ENCODE measurements at places on chromosomes 1 and 21.
A peak's percentile ranks its signal among the peaks of the same experiment; 100 is the strongest.

DNA sequence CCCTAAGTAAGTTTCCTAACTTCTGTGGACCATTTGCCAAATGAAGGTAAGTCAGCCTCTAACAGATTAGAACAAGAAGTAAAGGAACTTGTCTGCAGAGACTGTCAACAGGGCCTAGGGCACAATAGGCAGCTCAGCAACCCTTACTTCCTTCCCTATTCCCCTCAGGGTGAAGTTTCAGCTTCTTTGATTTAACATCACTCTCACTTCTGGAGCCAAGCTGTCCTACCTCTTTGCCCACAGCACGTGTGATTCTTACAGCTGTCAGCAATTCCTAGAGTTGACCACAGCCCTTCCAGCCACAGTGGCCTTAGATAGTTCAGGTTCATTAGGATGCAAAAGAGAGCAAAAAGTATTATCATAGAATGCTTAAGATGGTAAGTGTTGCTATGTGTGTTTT, 7.6 kb upstream of the EIF4G3 start:
- DNase-seq: no peak

DNA sequence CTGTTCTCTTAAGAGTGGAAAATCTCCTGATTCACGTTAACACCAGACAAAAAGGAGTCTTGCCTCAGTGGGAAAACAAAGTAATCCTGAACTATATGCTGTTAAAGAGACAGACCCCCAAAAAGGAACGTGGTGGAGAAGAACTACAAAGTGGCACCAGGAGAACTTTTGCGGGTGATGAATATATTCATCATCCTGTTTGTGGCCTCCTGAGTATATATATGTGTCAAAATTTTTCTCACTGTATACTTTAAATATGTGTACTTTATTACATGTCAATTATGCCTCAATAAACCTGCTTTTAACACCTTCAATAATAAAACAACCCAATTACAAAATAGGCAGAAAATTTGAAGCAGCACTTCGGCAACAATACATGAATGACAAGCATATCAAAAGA, 31.1 kb downstream of the ZNF644 start:
- no peak for DNase-seq

DNA sequence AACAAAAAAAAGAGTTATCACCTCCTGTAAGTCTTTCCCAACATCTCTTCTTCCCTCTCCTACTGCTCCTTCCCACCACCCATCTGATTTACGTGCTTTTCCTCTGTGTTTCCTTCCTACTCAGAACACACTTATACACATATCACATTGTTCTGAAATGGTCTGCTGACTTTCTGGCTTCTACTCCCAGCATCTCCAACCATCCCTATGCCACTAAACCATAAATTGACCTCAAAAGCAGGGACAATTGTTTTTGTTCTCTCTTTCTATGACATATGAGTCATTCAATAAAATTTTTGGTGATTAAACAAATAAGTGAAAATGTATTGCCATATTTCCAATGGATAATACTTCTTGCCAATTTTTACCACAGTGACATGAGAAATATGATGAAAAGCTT, 8.2 kb downstream of the GOLPH3L start:
- DNase-seq: no peak

DNA sequence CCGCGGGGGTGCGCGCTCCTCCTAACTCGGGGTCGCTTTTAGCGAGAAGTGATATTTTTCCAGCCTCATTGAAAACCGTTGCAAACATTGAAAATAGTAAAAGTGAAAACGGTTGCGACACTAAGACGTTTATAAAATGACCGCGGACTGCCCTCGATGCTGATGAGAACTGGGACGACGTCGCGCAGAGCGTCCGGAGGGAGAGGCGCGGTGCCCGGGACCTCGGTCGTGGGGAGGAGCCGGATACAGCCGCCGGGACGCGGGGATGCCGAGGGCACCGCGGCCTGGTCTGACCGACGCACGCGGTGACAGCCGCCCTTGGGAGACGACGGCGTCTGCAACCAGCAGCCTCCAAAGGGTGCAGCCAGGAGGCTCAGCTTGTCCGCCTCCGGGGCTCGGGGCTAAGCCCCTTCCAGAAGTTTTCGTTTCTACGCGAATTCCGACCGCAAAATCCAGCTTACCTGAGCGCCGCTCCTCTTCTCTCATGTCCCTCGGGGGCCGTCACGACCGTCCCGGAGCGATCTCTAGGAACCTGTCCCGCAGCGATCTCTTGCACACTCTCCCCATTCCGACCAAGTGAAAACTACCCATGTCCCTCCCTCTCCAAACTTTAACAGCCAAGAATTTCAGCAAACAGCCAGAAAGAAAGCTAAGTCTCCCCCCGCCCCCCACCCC, 144.4 kb upstream of the ETS2 start:
- DNase-seq: no peak

GRCh38 chr1:239722035-239722434, 335.7 kb downstream of the CHRM3 start:
- DNase-seq: no peak

GRCh38 chr21:34201001-34201400, 127.6 kb downstream of the MRPS6 start:
- no peak for DNase-seq

GRCh38 chr1:53465023-53465957, 6.1 kb downstream of the DMRTB1 start:
- no peak for DNase-seq

DNA sequence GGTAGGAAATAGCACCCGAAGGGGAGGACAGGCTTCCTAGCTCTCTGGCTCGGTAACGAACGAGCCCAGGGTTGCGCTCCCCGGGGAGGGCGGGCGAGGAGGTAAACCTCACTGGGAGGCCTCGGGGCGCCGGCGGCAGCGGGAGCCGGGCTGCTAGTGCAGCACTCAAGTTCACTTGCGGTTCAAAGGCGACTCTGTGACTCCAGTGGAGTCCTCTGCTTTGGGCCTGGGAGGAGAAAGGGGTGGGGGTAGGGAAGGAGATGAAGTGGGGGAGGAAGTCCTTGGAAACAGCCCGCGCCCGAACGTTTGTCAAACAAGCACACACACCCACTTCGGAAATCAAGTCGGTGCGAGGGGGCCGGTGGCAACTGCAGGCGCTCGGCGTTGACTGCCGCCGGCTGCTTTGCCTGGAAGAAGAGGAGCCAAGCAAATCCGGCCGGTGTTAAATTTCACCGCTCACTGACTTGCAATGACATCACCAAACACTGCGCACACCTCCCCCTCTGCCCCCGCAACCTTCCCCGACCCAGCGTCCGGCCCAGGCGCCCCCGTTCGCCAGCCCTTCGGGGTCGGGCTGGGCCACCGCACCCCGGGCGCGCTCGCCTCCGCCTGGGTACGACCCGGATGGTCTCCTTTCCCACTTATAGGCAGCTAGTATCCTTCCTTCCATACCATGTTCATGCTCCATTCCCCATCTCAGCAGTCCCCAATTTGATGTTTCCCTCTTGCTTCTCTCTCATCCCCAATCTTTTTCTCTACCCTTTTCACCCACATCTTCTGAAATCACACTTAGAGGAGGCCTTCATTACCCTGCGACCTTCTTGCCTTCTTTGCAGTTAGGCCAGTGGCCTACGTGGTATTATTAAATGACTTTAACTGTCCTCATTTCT, at the start of gene COL24A1:
TSS of gene COL24A1 (minus strand) at position 207 of the 890 bp plus-strand sequence. CDS start 376 bp downstream, outside the sequence.
- DNase-seq: no peak

- DNase-seq: no peak
These were observed 15.9 kb upstream of the EPB41 start for GRCh38 chr1:28898405-28898881.

DNA sequence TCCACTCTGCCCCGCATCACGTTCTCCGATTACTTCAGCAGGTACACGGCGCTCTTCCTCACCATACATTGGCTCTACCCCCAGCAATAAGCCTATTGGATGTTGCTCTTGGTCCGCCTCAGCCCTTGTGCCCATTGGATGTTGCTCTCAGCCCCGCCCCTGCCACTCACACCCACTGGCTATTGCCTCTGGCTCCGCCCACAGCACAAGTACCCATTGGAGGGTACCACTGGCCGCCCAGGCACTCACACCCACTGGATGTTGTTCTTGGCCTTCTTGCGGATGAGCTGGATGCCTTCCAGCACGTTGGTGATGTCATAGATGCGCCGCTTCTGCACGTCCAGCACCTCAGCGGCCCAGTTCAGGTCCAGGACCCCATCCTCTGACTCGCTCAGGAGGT, 9.4 kb downstream of the E2F2 start:
- DNase-seq: no peak

- DNase-seq: no peak
These were observed 39.6 kb upstream of the KDM4A start for GRCh38 chr1:43610339-43610738.

DNA sequence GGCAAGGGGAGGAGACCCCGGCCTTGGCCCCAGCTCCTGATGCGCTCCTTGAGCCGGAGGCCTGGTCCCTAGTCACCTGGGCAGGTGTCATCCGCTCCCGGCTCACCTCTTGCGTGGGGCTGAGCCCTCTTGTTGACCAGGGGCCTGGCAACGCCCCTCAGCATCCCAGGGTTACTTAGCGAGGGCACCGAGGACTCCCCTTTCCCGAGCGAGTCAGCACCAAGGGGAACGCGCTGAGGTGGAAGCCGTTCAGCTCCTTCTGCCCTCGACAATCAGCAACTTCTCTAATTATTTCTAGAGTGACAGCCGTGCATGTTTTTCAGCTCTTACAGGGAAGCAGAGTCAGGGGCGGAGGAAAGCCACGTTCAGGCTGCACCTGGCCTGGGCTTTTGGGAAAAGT, 522 bp downstream of the SLC45A1 start:
- no peak for DNase-seq

DNA sequence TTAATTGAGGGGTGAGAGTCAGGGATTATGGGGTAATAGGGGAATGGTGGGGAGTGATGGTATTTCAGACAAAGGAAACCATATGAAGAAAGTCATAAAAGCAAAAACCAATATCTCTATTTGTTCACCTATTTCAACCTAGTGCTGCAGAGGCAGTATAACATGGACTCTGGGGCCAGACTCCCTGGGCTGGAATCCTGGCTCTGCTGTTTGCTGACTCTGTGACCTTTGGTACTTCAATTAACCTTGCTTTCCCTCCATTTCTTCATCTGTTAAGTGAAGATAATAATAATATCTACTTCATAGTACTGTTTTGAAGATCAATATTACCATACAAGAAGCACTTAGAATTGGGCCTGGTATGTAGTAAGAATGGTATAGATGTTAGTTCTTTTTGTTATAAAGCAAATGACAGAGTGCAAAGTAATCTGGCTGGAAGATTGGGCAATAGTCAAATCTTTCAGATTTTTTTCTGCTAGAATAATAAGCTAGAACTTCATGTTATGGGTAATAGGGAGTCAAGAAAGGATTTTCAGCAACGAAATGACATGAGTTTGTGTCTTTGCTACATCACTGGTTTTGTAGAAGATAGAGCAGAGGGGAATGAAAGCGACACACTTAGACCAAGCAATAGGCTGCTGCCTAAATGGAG, 9.0 kb downstream of the EPHX4 start:
- DNase-seq: no peak

GRCh38 chr1:9363061-9363471, 70.4 kb downstream of the SPSB1 start:
- DNase-seq: no peak

DNA sequence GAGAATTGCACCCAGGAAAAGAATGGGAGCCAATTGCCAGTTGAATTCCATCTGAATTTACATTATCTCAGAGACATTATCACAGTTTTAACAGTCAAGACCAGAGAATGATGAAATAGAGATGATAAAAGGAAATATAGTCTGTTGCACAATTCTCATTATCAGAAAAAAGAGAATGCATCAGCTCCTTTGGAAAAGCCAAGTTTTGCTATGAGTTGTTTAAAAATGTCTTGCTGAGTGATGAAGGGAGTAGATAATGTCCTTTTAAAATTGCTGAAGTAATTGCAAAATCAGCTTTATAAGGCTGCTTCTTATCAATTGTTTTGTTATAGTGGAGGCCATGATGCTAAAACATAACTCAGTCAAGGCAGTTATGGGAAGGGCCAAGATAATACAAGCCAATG, 37.9 kb upstream of the EEIG2 start:
- DNase-seq: no peak

DNA sequence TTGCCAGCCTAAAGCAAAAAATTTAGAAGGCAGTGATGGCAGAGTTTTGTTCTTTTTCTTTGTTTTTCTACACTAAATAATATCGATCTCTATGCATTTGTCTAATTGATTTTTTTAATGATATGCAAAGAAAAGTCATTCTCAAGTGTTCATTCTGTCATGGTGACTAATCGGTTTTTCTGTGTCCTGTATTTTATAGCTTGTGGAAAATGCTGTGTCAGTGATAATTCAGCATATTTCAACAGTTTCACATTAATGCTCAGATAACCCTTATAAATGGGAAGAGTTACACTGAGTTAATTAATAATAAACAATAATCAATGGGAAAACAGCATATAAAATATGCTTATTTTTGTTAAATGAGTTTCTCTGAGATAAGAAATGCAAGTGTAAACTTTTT, 824.9 kb downstream of the AMY1C start:
- DNase-seq: no peak

GRCh38 chr1:189697113-189697512, 780.6 kb downstream of the BRINP3 start:
- no peak for DNase-seq

GRCh38 chr1:148372731-148373130, 110.4 kb downstream of the PPIAL4G start:
- DNase-seq: peak; percentile 32

DNA sequence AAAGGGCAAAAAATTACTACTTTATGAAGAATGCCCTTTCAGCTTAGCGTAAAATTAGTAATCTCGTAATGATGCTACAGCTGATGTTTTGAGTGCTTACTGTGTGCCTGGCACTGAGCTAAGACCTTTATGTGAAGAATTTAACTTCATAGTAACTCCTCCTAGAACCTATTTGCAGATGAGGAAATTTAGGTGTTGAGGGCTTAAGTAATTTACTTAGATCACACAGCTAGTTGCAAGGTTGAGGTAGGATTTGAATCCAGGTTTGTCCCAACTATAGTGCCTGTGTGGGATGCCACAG, 1.4 kb downstream of the ZMYM4 start:
- no peak for DNase-seq

- DNase-seq: no peak
These were observed 33.8 kb downstream of the NECAP2 start for GRCh38 chr1:16474166-16474800.

GRCh38 chr1:60078182-60078581, 4.6 kb upstream of the C1orf87 start:
- DNase-seq: no peak

- no peak for DNase-seq
These were observed 41.8 kb downstream of the TTC39A start for GRCh38 chr1:51288578-51288977.
